ENCODE measurements at places on chromosomes 2 and 18.

DNA sequence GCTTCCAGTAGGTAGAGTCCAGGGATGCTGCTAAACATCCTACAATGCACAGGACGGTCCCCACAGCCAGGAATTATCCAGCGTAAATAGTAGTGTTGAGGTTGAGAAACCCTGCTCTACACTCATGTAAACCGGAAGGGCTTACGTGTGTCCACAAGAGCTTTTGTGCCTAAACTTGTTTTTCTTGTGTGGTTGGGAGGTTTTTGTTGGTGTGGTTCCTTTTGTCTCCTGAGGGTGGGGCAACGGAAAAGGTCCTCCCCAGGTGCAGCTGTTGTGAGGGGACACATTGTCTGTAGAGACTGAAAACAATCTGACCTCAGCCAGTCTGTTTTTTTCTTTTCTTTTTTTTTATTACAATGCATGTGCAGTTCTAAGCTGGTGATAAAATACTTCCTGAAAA is 72.7 kb upstream of the MGAT5 start:
- peak; percentile 73 for DNase-seq
- peaks cover 22% of the 10 kb centered on the region for H3K36me3 ChIP-seq
- H3K4me1 ChIP-seq: peaks cover 73% of the 10 kb centered on the region
- H3K27ac ChIP-seq: peak overlapping the region; percentile 90
- no peak overlapping the region for H3K4me3 ChIP-seq

DNA sequence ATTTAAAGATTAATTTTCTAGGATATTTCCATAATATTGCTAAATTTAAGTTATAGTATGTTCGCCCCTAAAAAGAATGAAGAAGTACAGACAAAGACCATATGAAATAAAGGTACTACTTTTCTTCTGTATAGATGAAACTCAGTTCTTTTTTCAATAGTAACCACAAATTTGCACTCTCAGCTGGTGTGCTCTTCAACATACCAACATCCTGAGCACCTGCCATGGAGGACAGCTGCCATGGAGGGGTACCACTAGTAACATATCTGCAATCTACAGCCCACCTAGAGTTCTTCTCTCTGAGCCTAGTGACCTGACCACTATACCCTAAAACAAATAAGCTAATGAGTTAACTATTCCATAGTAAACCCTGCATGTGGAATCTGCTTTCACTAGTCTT is 36.8 kb upstream of the ERCC3 start:
- no peaks in the 10 kb centered on the region for H3K27me3 ChIP-seq
- peaks cover 2% of the 10 kb centered on the region for H3K4me1 ChIP-seq
- no peak for DNase-seq
- H3K36me3 ChIP-seq: peaks cover 28% of the 10 kb centered on the region
- no peak overlapping the region for H3K27ac ChIP-seq

DNA sequence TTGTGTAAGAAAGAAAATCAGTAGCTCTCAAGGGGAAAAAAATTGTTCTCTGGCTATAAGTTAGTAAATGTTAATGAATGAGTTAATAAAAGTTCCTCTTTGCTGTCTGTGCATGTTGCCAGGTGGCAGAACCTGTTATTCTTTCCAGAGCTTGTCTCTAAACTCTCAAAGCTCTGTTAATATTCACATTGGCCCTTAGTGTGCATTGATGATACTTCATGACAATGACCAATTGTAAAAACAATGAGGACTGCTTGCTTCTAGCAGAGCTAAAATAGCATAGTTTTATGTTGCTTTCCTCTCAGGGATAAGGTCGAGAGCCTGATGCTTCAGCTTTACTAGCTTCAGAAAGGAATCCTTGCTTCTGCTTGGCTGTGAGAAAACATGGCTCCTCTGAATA is 91.5 kb downstream of the RAD51AP2 start:
- no peak overlapping the region for H3K4me3 ChIP-seq
- H3K4me1 ChIP-seq: no peaks in the 10 kb centered on the region
- no peak for DNase-seq
- no peaks in the 10 kb centered on the region for H3K36me3 ChIP-seq

DNA sequence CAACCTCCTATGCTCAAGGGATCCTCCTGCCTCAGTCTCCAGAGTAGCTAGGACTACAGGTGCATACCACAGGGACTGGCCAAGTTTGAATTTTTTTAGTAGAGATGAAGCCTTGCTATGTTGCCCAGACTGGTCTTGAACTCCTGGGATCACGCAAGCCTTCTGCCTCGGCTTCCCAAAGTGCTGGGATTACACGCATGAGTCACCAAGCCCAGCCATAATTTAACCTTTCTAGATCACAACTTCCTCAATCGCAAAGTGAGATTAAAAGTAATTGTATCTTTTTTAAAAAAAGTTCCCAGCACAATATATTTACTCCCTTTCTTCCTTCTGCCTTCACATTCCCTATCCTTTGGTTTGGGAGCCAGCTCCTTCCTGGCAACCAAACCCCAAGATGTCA is 5.8 kb upstream of the PPP1CB start:
- no peak for DNase-seq
- H3K27me3 ChIP-seq: peaks cover 11% of the 10 kb centered on the region
- H3K4me3 ChIP-seq: no peak overlapping the region
- no peaks in the 10 kb centered on the region for H3K36me3 ChIP-seq
- H3K27ac ChIP-seq: no peak overlapping the region

DNA sequence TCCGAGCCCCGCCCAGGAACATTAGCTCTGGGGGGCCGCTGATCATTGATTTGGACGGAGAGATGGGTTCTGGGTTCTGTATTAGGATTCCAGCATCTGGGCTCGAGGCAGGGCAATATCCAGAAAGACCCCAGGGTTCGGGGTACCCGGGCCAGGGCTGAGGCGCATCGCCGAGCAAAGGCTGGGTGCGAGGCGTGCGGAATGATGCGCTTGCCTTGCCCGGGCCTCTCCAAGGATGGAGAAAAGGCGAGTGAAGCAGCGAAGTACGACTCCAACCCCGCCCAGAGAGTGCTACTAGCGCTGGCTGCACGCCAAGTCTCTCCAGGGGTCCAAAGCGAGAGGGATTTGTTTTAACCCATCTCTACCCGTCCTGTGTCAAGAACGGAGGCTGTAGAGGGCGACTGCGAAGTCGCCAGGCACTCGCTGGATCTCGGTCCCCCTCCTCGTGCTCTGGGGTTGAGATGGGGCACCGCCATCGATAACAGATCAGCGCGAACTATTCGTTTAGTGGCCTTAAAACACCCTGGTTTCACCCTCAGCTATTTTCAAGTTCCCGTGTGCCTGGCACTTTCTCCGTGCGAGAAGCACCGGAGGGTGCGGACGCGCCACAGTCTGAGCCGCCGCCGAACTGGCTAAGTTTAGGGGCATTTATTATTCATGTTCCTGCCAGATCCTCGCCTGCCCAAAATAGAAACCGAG is 1.9 kb downstream of the ADCYAP1 start:
- peaks cover 95% of the 10 kb centered on the region for H3K27me3 ChIP-seq
- H3K4me1 ChIP-seq: peaks cover 16% of the 10 kb centered on the region
- H3K36me3 ChIP-seq: peaks cover 2% of the 10 kb centered on the region
- H3K27ac ChIP-seq: peak overlapping the region; percentile 7

DNA sequence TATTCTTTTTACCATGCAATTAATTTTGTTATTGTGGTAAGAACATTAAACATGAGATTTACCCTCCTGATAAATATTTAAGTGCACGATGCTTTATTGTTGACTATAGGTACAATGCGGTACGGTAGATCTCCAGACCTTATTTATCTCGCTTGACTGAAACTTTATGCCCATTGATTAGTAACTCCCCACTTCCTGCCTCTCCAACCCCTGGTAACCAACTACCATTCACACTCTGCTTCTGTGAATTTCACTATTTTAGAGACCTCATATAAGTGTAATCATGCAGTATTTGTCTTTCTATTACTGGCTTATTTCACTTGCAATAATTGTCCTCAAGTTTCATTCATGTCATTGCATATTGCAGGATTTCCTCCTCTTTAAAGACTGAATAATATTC is 195.7 kb upstream of the ID2 start:
- no peak for DNase-seq
- peaks cover 29% of the 10 kb centered on the region for H3K27me3 ChIP-seq
- no peak overlapping the region for H3K27ac ChIP-seq
- H3K4me3 ChIP-seq: no peak overlapping the region
- peaks cover 63% of the 10 kb centered on the region for H3K4me1 ChIP-seq

DNA sequence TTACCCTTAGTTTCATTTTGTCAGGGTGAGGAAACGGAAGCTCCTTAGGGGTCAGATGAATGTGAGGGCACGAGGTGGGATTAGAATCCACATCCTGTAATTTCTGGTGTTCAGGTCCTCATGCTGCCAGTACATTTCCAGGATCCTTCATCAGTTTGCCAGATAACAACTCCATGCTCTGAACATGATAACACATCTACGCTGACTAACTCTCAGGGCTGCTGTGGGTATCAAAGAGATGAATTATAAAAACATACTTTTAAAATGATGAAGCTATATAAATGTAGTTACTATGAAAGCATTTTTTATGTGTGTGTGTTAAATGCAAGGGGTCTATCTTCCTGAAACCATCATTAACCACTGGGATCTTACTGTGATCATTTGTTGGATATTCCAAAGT is 325.9 kb downstream of the SLC8A1 start:
- H3K36me3 ChIP-seq: no peaks in the 10 kb centered on the region
- DNase-seq: no peak
- H3K27ac ChIP-seq: no peak overlapping the region
- no peaks in the 10 kb centered on the region for H3K4me1 ChIP-seq

GRCh38 chr18:71116535-71116934 is 827.7 kb downstream of the SOCS6 start:
- H3K4me1 ChIP-seq: no peaks in the 10 kb centered on the region
- H3K4me3 ChIP-seq: no peak overlapping the region
- no peaks in the 10 kb centered on the region for H3K27me3 ChIP-seq
- no peak overlapping the region for H3K27ac ChIP-seq
- H3K36me3 ChIP-seq: no peaks in the 10 kb centered on the region

- H3K36me3 ChIP-seq: no peaks in the 10 kb centered on the region
- H3K4me1 ChIP-seq: no peaks in the 10 kb centered on the region
- no peaks in the 10 kb centered on the region for H3K27me3 ChIP-seq
- H3K27ac ChIP-seq: no peak overlapping the region
Measured at GRCh38 chr2:182245963-182246362, 180.9 kb downstream of the PDE1A start.

DNA sequence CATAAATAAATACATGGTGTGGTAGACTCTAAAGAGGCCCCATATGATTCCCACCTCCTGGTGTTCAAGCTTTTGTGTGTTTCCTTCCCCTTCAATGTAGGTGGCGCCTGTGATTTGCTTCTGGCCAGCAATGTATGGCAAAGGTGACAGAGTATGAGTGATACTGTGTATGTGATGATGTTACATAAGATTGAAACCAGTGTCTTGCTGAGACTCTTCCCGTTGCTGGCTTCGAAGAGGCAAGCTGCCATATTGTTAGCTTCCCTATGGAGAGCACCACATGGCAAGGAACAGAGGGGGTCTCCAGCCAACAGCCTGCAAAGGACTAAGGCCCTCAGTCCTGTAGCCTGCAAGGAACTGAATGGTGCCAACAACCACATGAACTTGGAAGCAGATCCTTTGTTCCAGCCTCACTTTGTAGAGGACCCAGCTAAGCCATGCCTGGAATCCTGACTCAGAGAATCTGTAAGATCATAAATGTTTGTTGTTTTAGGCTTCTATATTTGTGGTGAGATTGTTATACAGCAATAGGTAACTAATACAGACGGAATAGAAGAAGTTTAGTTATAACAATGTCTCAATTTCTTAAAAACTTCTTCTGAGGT is 1.7 kb upstream of the SMAD4 start:
- peaks cover 51% of the 10 kb centered on the region for H3K4me1 ChIP-seq
- H3K27ac ChIP-seq: peak overlapping the region; percentile 58
- peak overlapping the region; percentile 93 for H3K4me3 ChIP-seq
- H3K27me3 ChIP-seq: no peaks in the 10 kb centered on the region
- peak; percentile 32 for DNase-seq
- peaks cover 36% of the 10 kb centered on the region for H3K36me3 ChIP-seq

DNA sequence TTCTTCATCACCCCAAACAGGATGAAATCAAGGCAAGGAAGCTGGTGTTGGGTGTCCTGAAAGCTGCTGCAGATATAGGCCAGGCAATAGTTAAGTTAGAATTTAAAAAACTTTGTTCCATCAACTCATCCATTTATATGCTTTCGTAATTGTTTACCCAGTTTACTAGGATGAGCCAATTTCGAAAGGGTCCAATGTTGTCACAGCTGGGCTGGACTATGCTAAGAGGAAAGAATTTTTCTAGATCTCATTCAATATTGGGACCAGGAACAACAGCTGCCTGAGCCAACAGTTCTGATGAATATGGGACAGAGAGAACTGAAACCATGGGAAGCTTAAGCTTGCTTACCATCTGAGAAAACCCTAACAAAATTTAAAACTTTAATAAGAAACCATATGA is 21.6 kb upstream of the SP3 start:
- H3K4me3 ChIP-seq: no peak overlapping the region
- H3K27me3 ChIP-seq: peaks cover 10% of the 10 kb centered on the region
- no peak overlapping the region for H3K27ac ChIP-seq
- H3K4me1 ChIP-seq: peaks cover 3% of the 10 kb centered on the region

DNA sequence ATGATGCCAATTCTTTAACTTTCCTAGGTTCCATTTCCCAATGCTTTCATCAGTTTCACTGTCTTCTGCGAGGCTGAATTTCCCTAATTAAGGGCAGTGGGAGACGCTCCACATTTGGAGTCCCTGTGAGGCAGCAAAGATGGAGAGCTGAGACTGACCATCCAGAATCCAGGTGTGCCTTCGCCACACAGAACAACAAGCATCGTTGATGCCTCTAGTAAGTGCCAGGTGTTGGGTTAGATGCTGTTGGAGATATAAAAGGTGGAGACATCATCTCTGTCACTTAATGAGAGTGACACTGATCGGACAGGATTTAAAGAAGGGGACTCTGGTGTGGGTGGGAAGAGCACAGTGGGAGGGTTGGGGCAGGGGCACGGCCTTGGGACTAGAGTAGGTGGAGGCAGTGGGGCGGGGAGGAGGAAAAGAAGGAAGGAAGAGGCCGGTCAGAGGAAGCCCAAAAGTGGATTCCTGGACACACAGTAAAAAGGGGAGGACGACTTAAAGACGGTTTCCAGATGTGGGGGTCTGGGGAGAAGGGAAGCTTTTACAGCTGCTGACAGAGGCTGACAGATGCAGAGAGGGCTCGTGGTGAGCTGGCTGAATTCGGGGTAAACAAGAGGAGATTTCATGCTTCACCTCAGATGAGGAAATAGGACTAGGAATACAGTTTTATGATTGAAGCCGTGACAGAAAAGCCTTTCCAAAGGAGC is 113.0 kb downstream of the BCL2 start:
- peaks cover 91% of the 10 kb centered on the region for H3K4me1 ChIP-seq
- peaks cover 78% of the 10 kb centered on the region for H3K36me3 ChIP-seq
- no peaks in the 10 kb centered on the region for H3K27me3 ChIP-seq
- DNase-seq: peak; percentile 38
- peak overlapping the region; percentile 85 for H3K4me3 ChIP-seq
- H3K27ac ChIP-seq: peak overlapping the region; percentile 97

GRCh38 chr2:109212836-109213563 is 84.0 kb downstream of the SH3RF3 start:
- no peak for DNase-seq
- peak overlapping the region; percentile 75 for H3K27ac ChIP-seq
- peaks cover 98% of the 10 kb centered on the region for H3K27me3 ChIP-seq

- H3K27ac ChIP-seq: no peak overlapping the region
- DNase-seq: no peak
- no peaks in the 10 kb centered on the region for H3K36me3 ChIP-seq
Measured at GRCh38 chr2:232465061-232465460, 9.1 kb downstream of the ALPI start.

DNA sequence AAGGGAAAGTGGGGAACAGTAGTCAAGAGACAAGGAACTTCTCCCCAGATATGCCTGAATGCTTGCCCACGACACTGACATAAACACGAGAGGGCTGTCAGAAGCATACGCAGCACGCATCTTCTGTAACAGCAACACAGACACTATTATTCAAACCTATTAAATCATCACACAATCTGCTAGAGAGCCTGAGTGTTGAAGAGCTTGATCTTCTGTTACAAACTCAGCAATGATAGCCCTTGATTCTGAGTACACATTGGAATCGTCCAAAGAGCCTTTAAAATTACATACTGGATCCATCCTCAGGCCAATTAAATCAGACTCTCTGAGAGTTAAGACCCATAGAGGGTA is 111.6 kb downstream of the ZNF521 start:
- no peak overlapping the region for H3K27ac ChIP-seq
- DNase-seq: no peak
- no peaks in the 10 kb centered on the region for H3K36me3 ChIP-seq
- no peaks in the 10 kb centered on the region for H3K27me3 ChIP-seq
